ENCODE measurements at places on chromosomes 3 and 15.

GRCh38 chr3:151145713-151146070 is 57.3 kb downstream of the GPR171 start:
- DNase-seq = no peak

DNA sequence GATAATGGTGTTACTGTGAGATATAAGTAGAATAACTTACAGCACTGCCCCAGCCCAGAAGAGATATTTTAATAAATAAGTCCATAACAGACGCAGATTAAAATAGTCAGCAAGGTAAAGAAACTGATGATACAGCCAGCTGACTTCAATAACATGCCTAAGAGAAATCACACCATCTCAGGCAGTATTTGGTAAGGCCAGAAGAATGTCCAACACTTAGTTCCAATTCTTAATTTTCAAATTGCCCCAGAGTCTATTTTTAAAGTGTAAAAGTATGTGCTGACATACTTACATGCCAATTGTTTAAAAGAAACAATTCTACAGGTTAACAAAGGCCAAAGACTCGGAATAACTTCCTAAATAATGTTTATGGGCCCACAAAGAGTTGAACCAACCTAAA is 1.6 kb downstream of the GNB4 start:
- no peak for DNase-seq

DNA sequence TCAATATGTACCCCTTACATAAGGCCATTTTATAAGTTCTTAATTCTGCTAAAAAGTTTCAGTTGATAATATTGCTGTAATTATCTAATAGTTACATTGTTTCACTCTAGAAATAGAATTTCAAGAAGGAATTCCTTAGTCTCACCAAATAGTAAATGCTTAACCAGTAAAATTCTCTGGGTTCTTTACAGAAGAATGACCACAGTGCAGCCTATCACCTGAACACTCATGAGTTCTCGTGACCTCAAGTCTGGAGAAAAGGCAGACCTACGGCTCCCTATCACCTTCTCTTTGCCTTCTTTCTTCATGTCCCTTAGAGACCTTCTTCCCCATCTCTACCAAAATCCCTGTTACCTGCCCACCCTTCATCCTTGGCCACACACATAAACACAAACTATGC is 30.9 kb downstream of the CCDC191 start:
- DNase-seq = no peak

DNA sequence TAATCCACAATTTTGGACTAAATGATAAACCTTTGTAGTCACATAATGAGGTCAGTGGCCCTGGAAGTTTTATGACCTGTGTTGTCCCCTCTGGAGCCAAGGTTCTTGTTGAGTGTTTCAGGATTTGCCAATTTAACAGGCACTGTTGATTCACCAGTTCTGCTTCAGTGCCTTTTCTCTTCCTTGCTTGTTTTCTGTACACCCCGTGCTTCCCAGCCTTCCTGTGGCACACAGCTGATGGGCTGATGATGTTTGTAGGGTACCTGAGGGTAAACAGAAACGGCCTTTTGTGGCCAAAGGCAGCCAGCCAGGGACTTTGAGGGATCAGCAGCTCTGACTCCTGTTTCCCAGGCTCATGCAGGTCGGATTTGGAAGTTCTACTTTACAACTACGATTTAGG is 13.3 kb downstream of the GYG1 start:
- no peak for DNase-seq

DNA sequence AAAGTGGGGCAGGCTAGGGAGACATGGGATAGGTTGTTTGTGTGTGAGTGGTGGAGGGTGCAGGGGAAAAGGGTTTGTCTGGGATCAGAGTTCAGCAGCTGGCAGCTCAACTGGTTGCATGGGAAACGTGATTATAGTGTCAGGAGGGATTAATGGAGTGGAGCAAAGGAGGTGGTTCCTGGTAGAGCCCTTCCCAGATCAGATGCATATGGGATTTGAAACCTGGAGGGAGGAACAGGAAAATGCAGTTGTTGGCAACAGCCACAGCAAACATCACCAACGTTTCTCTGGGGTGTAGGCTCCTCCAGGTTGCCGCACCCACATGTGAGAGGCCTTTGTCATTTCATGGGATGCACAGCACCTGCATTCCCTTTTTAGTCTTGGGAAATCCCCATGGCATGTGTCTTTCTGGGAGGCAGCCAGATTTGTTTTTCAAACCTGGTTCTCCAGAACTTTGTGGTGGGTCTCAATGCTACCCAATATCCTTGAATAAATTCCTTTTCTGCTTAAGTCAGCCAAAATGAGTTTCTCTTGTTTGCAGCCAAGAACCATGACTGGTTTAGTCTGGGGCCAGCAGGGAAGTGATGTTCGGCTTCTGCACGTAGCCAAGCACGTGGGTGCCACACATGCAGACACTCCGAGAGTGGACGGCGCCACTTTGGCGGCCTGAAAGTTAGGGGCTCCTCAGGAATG is 61.3 kb downstream of the BDH1 start:
- no peak for DNase-seq

GRCh38 chr3:83843716-83844115 is 1115.1 kb upstream of the CADM2 start:
- DNase-seq = no peak

- DNase-seq = peak; percentile 31
Observed at GRCh38 chr3:173938159-173938558, 540.6 kb downstream of the NLGN1 start.

- DNase-seq = peak; percentile 37
Observed at GRCh38 chr3:3798631-3799113, 559 bp upstream of the LRRN1 start.

DNA sequence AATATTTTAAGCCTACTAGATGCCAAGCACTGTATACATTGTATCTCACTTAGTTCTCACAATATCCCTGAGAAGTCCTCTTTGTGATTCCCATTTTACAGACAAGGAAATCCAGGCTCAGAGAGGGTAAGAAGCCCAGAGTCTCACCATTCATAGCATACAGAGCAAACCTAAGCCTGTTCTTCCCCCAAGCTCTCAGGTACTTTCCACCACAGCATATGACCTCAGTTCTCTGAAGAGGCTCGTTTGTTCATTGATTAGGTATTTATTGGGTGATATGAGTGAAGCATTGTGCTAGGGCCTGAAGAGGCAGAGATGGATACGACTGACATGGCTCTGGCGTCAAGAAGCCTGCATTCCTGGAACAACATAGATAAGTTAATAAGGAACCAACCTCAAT is 310.9 kb upstream of the UMPS start:
- no peak for DNase-seq
